MG63 (cell line): ENCODE measurements at places on chromosomes 13 and 19. TPM values are rescaled to one million over a fixed set of nuclear protein-coding genes. Genes with fewer than 3 reads are reported as not detected.

VWA8 gene
- total RNA-seq, result 10.5 and 18.8 TPM in 2 replicates

FFAR2 gene
- total RNA-seq, result not detected in 2 replicates

SLC6A16 gene
- not detected in 2 replicates for total RNA-seq

DNMT1 gene
- 73.4 and 138 TPM in 2 replicates for total RNA-seq

DLEU7 gene
- total RNA-seq, result not detected in 2 replicates

IL17D gene
- total RNA-seq, result 2.2 and 3.4 TPM in 2 replicates

LRRC4B gene
- total RNA-seq, result 1.1 and 1.7 TPM in 2 replicates

COQ8B gene
- 44.6 and 462 TPM in 2 replicates for total RNA-seq

DNA sequence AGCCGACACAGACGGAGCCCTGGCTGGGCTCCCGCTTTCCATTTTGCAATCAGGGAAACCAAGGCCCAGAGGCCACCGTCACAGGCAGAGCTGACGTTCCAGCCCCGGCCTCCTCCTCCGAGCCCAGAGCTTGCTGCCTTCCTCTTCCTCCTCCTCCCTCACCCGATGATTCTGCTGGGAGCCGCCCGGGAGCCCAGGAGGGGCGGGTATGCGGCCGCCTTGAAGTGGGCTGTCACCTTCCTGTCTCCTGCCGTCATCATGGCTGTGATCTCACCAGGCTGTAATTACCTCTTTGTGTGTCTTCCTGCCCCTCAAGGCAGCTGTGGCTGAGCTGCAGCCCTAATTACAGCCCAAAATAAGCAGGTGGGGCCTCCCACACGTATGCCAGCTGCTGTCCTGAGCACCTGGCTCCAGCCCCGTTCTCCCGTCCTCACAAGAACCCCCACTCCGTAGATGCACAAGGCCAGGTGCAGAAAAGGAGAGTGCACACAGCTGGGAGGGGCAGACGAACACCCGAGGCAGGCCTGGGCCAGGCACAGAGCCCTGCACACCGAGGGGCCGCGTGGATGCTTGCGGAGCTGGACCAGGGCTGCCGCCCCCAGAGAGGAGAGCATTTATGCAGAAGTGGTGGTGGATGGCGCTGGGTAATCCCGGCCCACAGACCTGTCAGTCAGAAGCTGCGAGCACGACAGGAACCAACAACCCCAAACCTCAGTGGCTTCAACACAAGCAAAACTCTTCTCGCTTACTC is 4.0 kb downstream of the TPGS1 start:
- no peak for DNase-seq

GRCh38 chr13:19658831-19659230 is 25.4 kb downstream of the MPHOSPH8 start:
- DNase-seq, result no peak

DNA sequence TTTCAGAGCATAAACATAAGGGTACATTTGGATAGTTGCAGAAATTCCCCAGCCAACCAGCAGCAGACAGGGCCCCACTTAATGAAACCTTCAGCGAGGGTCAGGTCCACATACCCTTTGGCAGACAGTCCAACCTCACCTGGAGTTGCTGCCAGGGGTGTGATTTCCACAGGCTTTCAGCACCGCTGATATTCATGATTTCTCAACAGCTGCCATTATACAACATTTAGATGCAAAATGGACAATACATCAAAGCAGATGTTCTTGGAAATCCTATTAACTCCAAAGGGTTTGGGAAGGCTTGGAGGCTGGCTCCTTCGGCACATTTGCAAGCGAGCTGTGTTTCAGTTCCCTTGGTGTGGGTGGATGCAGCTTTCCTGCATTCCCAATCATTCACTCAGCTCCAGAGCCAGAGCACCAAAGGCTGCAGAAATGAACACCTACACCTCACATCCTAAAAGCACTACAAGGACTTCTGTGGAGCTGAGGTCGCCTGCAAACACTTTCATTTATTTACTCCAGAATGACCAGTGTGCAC is 147.2 kb upstream of the VSTM2B start:
- DNase-seq, result no peak

GRCh38 chr13:73708393-73708985 is 425.7 kb downstream of the KLF12 start:
- DNase-seq, result peak; percentile 24

DNA sequence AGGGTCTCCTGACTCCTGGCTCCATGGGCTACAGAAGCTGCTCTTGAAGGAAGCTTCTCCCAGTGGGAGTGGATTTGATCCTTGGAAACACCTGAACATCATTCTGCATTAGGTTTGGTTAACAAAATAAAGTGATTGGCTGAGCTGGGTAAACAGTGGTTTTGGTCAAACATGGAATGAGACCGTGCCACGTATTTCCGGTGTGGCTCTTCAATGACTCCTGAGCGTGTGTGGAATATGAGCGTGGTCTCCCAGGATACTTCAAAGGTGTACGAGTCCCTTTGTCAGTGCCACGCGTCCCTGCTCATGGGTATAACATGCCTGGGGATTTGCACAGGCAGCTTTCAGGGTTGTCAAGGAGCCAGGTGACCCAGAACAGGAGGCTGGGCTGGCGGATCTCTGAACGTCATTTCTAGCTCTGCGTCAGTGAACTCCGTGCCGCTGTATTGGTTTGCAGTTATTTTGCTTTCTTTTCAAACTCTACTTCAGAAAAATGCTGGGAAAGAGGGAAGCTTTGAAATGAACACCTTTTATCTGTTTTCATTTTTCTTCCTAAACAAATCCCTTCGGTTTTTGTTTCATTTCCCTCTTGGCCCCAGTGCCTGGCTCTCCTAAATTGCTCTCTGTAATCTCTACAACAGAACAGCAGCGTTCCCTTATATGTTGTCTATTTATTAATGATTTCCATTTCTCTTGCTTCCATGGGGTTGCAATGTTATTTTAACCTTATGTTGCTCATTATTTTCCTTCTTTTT is 26.3 kb upstream of the GJB6 start:
- DNase-seq, result peak; percentile 29

- DNase-seq, result no peak
Observed at GRCh38 chr13:28218679-28219078, 80.3 kb downstream of the PAN3 start.

- no peak for DNase-seq
Observed at GRCh38 chr13:112815871-112816270, 126.0 kb downstream of the ATP11A start.

DNA sequence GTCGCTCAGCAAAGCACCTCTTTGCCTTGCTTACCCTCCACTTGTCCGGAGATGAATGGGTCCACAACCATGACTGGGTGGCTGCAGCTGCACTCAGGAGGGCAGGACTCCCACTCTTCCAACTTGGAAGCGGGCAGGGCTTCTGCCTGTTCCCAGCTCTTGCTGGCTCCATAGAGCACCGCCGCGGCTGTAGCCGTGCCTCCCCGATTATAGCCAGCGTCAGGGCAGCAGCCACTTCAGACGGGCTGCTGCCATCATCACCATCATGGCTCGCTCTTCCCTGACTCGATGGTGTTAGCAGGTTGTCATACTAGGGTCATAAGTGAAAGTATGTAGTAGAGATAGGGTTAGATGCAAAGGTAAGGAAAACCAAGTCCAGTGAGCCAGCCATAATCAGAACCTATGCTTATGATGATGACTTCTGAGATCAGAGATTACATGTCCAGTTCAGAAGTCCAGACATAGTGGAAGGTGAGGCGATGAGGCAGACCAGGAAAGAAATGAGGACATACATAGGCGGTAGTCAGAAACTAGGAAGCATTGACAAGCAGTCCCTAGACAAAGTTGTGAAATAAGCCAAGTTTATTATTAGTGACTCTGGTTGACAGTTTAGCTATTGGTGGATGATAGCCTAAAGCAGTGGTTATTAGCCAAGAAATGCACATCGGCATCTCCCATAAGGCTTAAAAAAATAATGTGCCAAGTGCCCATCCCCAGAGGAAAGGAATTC is 4.4 kb upstream of the INTS6 start:
- no peak for DNase-seq

GRCh38 chr13:34675626-34676025 is 266.4 kb upstream of the NBEA start:
- no peak for DNase-seq

DNA sequence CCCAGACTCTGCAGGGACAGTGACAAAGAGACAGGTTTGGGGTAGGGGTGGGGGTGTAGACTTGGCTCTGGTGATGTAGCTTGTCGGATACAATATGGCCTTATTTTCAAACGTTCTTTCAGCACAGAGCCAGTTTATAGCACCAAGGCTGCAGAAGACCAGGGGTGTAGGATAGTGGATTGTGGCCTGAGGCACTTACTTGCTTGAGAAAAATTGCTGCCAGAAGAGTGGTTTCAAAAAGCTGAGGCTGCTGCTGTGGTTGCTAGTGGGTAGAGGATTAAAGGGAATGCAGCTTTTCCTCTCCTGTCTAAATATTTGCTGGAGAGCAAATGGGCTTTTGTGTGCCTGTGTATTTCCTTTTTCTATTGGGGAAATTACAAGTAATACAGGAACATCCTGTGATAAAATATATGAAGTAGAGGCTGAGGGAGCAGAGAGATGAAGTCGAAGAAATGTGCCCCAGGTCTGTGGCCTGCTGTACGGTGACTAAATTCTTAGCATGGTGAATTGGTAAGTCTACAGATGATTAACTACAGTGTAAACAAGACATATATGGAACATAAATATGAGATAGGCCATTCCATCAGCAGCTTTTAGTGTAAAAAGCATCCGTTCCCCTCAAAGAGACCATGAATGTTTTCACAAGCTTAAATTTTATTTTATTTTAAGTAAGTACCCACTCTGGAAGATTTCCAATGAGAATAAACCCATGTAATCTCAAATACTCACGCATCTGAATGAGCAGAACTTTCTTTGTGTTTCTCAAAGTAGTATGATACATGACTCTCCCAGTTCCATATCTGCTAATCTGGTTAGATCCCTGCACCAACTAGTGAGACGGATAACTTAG is 112.9 kb downstream of the LRCH1 start:
- no peak for DNase-seq

- no peak for DNase-seq
Observed at GRCh38 chr13:49760558-49760957, 31.9 kb downstream of the KPNA3 start.

- peak; percentile 4 for DNase-seq
Observed at GRCh38 chr13:73984201-73984600, 150.0 kb downstream of the KLF12 start.

DNA sequence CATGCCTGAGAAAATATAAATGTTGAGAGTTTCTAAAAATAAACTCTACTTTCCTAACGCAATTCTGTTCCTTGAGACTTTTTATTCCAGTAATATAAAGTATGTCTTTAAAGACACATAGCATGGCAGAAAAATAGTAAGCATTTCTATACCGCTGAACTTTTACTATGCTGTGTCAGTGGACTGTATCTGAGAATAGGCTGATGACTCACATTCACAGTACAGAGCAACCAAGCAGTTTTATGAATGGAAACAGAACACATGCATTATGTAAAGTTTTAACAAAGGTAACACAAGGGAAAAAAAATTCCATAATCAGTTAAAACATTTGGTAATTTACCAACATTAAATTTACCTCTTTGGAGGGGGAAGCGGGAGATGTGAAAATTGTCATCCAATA is 38.4 kb downstream of the ZDHHC20 start:
- no peak for DNase-seq

GRCh38 chr19:1655987-1656608 is 3.7 kb upstream of the TCF3 start:
- DNase-seq, result no peak

DNA sequence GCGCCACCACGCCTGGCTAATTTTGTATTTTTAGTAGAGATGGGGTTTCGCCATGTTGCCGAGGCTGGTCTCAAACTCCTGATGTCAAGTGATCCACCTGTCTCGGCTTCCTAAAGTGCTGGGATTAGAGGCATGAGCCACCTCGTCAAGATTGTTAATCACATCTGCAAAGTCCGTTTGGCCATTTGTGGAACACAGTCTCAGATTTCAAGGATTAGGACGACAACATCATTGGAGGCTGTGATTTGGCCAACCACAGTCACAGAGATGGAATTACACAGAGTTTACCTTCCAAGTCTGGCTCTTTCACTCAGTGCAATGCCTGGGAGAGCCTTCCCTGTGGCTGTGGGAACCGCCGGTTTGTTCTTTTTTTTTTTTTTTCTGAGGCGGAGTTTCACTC is 17.8 kb downstream of the SULT2B1 start:
- peak; percentile 71 for DNase-seq
